ENCODE measurements at places on chromosomes 2 and 18. TPM values are rescaled to one million over a fixed set of nuclear protein-coding genes. Genes with fewer than 3 reads are reported as not detected.

Gene KLHL30
- total RNA-seq, result not detected

- DNase-seq, result no peak
Observed at GRCh38 chr2:106339609-106340008, 128.6 kb downstream of the RGPD3 start.

Gene SCN7A
- total RNA-seq, result not detected

DNA sequence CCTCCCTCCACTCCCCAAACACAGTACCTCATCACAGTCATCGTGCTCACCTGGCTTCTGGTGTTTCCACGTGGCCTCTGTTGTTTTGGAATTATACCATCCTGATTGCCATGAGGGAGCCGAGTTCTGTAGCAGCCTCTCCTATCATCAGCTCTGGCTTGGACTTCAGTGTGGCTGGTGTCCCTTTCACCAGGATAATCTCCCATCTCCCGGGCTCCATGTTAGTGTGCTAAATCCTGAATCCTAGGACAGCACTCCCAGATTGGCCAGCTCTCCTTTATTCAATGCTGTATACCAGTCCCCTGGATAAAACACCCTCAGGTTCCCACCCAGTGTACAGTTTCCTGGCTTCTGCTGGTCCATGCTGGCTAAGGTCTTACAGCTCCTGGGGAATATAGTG, 53.3 kb downstream of the LONRF2 start:
- DNase-seq, result no peak

- DNase-seq, result no peak
Observed at GRCh38 chr2:66985906-66986305, 411.2 kb upstream of the ETAA1 start.

Gene IL36RN
- not detected for total RNA-seq

- DNase-seq, result no peak
Observed at GRCh38 chr2:74188018-74188601, 9.4 kb upstream of the MOB1A start.

DNA sequence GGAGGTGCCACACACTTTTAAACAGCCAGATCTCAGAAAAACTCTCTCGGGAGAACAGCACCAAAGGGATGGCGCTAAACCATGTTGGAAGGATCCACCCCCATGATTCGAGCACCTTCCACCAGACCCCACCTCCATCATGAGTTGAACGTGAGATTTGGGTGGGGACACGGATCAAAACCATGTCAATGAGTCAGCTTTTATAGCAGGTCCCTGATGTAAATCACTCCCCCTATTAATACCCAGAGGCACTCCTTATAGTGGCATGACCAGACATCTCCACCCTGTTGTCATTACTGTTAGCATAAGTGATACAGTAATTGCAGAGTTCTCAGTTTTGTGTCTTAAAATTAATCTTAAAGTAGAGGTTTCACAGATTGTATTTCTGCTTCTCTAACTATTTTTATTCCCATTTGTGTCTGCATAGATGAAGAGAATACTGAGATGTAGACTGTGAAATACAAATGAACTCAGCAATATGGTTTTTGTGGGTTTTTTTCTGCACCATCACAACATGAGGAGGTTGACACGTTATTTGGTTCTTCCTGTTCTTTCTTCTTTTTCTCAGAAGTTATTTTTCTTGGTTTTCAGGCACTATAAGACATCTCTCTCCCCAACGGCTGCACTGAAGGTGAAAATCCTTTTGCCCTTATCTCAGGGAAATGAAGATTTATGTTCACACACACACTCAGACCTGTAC, 218.2 kb downstream of the ARL4C start:
- DNase-seq, result peak; percentile 28

DNA sequence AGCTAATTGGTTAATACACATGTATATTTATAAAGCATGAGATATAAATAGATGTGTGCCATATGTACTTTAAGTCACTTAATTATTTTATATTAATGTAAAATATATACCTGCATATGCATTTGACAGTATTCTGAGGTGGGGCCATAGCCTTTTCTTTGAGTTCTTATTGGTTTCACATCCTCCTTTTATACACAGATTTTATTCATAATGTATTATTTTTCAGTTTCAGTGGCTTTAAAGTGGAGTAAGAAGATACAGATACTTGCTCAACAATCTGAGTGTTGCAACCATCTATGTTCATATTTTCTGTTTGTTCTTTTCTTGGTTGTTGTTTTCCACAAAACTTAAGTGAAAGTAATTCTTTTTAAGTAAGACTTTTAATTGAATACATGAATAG, 436.5 kb downstream of the RND3 start:
- no peak for DNase-seq

- DNase-seq, result no peak
Observed at GRCh38 chr2:164920430-164920829, 34.9 kb downstream of the SLC38A11 start.

Gene EIF2AK2
- 30.8 TPM for total RNA-seq

Gene STPG4
- not detected for total RNA-seq

- no peak for DNase-seq
Observed at GRCh38 chr18:26051843-26052242, 38.6 kb downstream of the SS18 start.

Gene COBLL1
- 0.11 TPM for total RNA-seq

DNA sequence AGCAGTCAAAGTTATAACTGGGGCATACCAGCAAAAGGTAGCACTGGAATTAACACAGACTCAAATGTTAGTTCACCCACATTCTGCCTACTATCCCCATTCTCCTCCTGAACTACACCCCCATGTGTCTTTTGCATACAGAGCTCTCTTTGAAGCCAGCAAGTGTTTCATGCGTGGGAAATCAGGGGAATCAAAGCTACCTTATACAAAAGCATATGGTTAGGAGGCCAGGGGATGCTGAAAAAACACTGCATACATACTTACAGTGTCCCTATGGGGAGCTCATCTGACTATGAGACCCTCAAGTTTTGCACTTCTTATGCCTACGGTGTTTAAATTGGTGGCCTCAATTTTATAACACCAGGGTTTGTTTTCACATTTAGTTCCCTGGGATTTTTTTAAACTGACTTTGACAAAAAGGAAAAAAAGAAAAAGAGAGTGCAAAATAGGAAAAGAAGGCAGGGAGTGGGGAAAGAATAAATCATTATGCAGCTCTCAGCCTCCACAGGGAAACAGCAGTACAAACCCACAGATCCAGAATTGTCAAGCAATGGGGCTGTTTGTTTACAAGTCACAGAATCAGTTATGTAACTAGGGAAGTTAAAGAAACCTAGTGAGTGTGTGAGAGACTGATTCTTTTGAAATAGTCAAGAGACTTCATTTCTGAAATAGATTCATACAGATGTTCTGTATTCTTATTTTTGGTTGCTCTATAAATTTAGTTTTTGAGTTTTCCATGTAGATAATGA, 20.1 kb upstream of the PPP3R1 start:
- no peak for DNase-seq

- DNase-seq, result no peak
Observed at GRCh38 chr18:9720327-9720726, 12.2 kb downstream of the RAB31 start.

GRCh38 chr2:122636097-122636496, 880.6 kb downstream of the TSN start:
- no peak for DNase-seq

DNA sequence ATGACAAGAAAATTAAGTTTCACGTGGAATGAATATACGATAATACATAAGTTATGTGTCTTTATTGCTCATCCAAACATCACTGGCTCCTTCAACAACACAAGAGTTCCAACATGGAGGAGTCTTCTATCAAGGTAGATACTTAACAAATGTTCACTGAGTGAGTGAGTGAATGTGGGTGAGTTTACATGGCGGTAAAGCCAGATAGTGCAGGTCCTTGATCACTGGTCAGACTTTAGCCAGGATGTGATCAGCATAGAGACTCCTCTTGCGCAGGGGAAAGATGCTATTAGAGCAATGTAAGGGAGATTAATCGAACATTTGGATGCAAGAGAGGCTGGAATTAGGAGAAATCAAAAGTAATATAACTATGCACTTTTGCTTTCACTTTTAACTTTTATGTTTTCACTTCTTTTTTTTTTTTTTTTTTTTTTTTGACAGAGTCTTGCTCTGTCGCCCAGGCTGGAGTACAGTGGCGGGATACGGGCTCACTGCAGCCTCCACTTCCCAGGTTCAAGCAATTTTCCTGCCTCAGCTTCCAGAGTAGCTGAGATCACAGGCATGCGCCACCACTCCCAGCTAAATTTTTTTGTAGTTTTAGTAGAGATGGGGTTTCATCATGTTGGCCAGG, 249.0 kb upstream of the ID2 start:
- DNase-seq, result no peak

DNA sequence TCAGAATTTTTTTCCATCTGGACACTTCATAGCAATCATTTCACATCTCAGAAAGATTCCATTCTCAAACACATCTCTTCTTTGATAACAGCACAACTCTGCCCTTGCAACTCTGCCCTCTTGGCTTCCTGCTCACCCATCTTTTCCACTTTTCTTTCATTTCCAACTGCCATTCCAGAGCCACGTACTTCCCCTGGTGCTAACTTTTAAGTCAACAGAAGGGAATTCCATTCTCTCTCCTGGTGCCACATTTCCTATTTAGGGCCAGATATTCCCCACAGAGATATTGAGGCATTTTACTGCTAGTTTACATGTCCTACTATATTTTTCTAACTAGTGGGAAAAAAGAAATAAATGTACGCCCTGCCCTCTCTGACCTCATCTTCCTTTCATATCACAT, 590.2 kb downstream of the ARHGAP15 start:
- no peak for DNase-seq

DNA sequence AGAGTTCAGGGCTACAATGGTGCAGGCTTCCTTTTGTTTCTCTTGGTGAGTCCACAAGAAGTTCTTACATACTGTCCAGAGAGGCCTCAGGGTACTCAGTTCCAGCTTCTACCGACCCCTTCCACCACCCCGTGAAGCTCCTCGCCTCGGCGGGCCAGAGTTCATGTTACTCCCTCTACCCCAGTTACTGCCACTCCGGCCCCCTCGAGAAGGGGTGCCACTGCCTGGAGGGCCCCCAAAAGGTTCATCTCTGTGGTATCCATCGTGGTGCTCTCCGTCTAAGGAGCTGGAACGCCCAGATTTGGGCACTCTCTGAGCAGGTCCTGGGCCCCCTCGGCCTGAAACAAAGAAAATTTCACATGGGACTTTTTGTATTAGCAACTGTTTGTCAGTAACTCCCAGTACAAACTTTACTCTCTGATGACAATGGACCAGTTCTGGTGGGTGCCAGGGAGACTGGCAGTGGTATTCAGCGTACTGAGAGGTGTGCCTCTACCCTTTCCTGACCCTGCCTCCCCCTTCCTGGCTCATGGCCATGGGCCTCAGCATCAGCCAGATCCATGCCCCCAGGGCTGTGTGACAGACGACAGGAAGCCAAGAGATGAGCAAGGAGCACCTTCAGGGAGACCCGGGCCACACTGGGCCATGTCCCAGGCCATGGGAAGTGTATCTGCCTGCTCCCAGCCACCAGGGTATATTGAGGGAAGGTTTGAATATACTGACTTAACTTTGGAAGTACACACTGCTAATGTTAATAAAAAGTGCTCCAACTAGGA, 5.1 kb downstream of the SFT2D3 start:
- no peak for DNase-seq

GRCh38 chr2:225112362-225113126, 70.3 kb upstream of the DOCK10 start:
- DNase-seq, result no peak

GRCh38 chr2:119208791-119209203, 14.8 kb upstream of the STEAP3 start:
- DNase-seq, result no peak

DNA sequence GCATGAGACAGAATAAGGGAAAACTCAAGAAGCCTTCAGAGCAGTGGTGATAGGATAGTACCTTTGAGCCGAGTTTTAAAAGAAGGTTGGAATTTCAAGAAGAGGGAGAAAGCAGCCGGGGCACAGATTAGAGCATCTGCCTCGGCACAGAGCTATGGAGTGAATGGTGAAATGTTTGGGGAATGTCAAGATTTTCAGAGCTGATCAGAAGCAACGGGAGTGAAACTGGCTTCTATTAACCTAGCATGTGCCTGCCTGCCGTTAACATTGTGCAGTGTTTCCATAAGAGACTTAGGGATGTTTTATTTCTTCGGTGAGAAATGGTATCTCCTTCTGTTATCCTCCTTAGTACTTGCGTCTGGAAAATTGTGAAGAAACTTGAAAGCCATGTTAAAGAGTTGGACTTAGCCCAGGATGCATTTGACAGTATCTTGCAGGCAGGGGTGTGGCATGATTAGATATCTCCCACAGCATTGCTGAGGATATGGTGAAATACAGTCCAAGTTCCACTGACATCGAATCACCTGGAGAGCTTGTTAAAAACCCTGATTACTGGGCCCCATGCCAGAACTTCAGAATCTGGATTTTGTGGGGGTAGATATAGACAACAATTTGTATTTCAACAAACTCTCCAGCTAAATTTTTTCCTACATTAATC, 96.8 kb upstream of the PPP1CB start:
- DNase-seq, result no peak

DNA sequence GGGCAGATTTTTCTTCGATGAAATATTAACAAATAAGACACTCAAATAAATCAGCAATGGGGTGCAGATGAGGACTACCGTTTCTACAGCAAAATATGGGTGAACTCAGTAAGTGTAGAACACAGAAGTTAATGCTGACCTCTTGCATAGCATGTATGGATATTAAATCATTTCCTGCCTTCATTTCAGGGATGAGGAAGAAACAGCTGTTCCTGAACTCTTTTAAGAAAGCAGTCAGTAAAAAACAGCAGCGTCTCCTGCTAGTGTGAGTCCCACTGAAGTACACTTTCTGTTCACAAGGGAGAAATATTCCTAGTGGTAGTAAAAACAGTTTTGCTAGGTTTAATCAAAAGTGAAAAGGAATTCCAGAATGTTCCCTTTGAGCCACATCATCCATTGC, 379.0 kb downstream of the ZEB2 start:
- DNase-seq, result no peak

- no peak for DNase-seq
Observed at GRCh38 chr2:60512062-60512622, 41.3 kb downstream of the BCL11A start.

GRCh38 chr2:64609227-64609941, 44.3 kb downstream of the SERTAD2 start:
- DNase-seq, result peak; percentile 69

- peak; percentile 76 for DNase-seq
Observed at GRCh38 chr2:218292048-218293014, at the start of gene TMBIM1. Gene TMBIM1 (minus strand): TSS chr2:218292503. CDS start chr2:218282141, 10,362 bp downstream.

DNA sequence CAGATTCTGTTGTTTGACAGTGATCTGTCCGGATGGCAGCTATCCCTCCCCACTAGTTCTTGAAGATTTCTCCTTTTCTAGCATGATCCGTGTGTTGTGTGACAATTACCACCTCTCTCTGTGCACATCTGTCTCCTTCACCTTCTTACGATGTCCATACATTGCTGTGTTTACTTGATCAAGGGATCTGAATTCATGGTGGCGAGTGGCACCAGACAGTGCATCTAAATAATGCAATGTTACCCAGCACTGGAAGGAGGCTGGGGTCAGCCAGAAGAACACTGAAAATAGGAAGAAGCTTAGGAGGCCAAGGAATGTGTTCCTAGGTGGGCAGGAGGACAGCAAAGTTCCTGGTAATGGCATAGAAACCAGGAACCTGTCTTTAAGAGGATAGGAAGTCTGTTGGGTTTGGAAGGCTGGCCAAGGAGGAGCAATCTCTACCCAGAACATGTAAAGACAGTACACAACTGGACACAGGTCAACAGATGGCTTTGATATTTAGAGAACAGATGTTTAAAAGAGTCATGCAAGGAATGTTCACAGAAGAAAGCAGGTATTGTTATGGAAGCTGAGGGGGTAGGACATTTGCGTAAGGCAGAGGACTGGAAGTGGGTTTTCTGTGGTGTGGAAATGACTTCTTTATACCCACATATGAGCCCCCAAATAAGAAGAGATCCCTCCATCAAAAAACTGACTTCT, 126.4 kb downstream of the HRH4 start:
- no peak for DNase-seq

Measured in activated T-helper 2 cell treated with anti-CD3 and anti-CD28 coated beads, Interferon-gamma antibody, Interleukin-2, Interleukin-4, amounts not matched to agents 10 μg/mL and 5 μg/mL and 100 μg/mL, durations not matched to agents 14 hours and 24 hours and 36 hours (primary cell).